ENCODE measurements at places on chromosomes 5 and 9.

- no peak for DNase-seq
These were observed 441.9 kb downstream of the PLK2 start for GRCh38 chr5:58018016-58018415.

- peak; percentile 33 for DNase-seq
These were observed 115.1 kb downstream of the PALM2AKAP2 start for GRCh38 chr9:109894921-109895758.

DNA sequence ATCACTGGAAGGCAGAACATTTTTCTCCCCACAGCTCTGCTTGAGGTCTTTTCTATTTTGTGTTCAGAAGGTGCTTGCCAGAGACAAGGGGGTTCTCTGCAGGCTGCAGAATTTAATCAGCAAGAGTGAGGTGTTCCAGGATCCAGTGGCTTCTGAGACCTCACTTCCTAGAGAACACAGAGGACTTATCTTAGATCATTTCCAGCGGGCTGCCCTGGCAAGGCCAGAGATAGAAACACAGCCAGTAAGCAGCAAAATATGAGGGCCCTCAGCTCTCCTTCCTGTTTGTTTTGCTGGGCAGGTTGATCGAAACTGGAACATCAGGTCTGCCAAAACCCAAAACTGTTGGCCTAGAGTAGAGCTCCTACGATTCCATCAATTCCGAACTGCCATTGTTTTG, 187.3 kb downstream of the DIRAS2 start:
- no peak for DNase-seq

- DNase-seq, result no peak
These were observed 46.3 kb downstream of the SRFBP1 start for GRCh38 chr5:122008061-122008460.

- no peak for DNase-seq
These were observed 102.5 kb upstream of the SH3GL2 start for GRCh38 chr9:17476401-17476800.

DNA sequence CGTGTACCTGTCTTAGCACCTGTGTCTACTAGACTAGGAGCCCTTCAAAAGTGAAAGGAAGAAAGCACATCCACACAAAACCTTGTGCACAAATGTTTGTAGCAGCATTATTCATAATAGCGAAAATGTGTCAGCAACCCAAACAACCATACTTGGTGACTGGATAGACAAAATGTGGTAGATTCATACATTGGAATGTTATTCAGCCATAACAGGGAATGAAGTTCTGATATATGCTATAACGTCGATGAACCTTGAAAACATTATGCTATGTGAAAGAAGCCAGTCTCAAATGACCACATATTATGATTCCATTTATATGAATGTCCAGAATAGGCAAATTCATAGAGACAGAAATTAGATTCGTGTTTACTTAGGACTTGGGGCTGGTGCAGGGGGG, 57.8 kb upstream of the LARP1 start:
- no peak for DNase-seq

DNA sequence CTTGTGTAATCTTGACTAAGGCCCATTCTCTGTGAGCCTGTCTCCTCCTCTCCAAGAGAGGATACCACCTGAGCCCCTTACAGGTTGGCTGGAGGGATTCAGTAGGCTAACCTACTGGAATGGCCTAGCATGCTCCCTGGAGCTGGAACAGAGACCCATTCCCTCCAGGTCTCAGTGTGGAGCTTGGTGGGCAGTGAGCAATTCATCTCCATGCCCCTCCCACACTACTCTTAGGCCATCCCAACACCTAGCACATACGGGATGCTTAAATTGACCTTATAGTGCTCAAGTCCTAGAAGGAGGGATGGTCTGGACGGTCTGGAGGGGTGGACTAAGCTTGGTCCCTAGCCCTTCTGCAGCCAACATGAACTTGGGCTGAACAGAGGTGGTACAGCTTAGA, 75.6 kb downstream of the CRB2 start:
- no peak for DNase-seq

- DNase-seq, result no peak
These were observed 10.3 kb upstream of the QRFP start for GRCh38 chr9:130906735-130907416.

DNA sequence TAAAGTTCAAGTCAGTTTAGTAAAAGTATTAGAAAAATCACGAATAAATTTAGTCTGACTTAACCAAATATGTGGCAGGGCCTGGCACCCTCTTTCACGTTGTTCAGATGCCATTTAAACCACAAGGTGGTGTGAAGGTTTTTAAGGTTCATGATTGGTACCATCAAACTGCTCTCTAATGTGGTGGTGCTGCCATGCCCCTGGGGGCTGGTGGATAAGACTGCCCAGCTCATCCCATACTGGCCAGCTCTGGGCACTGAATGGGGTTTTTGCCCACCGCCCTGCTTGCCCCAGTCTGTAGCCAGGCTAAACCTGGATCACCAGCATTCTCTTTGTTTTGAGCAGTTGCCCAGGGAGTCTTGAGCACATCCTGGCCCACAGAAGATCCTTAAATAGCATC, 159.3 kb downstream of the GABBR2 start:
- no peak for DNase-seq

DNA sequence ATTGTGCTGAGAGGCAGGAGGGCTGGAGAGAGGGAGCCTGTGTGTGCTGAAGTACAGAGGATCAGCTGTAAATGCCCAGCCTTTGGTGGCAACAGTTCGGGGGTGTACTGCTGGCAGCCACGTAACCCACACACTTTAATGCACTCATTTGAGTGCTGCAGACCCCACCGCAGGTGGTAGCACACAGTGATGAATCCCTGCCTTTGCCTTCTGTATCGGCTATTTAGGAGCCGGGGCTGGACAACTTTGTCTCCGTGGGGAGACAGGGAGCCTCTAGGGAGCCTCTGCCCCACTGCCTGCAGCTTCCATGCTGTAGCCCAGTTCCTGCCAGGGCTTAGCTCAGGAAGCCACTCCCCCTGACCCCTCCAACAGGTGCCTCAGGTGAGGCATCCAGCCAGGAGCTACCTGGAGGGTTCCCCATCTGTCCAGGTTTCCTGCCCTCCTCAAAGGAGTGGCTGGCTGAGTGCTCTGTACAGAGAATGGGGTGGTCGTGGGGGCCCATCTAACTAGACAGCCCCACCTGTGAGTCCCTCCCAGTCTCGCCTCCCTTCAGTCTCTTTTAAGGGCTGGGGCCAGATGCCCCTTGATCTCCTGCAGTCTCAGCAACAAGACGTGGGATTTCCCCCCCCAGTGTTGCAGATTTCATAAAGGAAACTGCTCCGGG, 44.5 kb downstream of the SECISBP2 start:
- no peak for DNase-seq

- DNase-seq, result no peak
These were observed 1240.7 kb upstream of the WWC1 start for GRCh38 chr5:167050568-167051401.

Data from GM10248 (cell line).